ENCODE measurements at places on chromosomes 1 and 21. TPM values are rescaled to one million over a fixed set of nuclear protein-coding genes. Genes with fewer than 3 reads are reported as not detected.

The GBP3 gene
- total RNA-seq, result 50.0 TPM

The KCNT2 gene
- total RNA-seq, result 0.56 TPM

The LACTBL1 gene
- not detected for total RNA-seq

The FAM43B gene
- total RNA-seq, result not detected

The DRAXIN gene
- under 0.01 TPM for total RNA-seq

The CADM3 gene
- not detected for total RNA-seq

The OR2L3 gene
- total RNA-seq, result not detected

The EDN2 gene
- total RNA-seq, result not detected

The PTPN22 gene
- total RNA-seq, result 0.28 TPM

The VTCN1 gene
- not detected for total RNA-seq

The HTR6 gene
- total RNA-seq, result not detected

The ICOSLG gene
- under 0.01 TPM for total RNA-seq

The FAM167B gene
- total RNA-seq, result 0.18 TPM

The ACTA1 gene
- not detected for total RNA-seq

The MTF2 gene
- 33.3 TPM for total RNA-seq

The DNAJC11 gene
- 41.7 TPM for total RNA-seq

The KRTAP19-3 gene
- not detected for total RNA-seq

The COL24A1 gene
- total RNA-seq, result 2.5 TPM

The EFHD2 gene
- total RNA-seq, result 23.1 TPM

The KLHDC8A gene
- total RNA-seq, result not detected

The OR2G3 gene
- total RNA-seq, result not detected

The OR2T12 gene
- not detected for total RNA-seq

The TPTE gene
- not detected for total RNA-seq

The RNU1-2 gene
- total RNA-seq, result under 0.01 TPM

The TMEM222 gene
- 19.9 TPM for total RNA-seq

The RUNX1 gene
- total RNA-seq, result 56.5 TPM

The TDRD10 gene
- not detected for total RNA-seq

The PRAMEF27 gene
- total RNA-seq, result not detected

The TEDDM1 gene
- total RNA-seq, result not detected

The TMEM269 gene
- not detected for total RNA-seq

The DEGS1 gene
- total RNA-seq, result 123 TPM

The ANGPTL3 gene
- not detected for total RNA-seq

The CDCA8 gene
- total RNA-seq, result 6.1 TPM

The CFAP74 gene
- total RNA-seq, result not detected

The ACKR1 gene
- not detected for total RNA-seq

The C1QB gene
- not detected for total RNA-seq

The GUCA2B gene
- total RNA-seq, result not detected

The TTF2 gene
- 14.7 TPM for total RNA-seq

The PLEKHA6 gene
- total RNA-seq, result 5.0 TPM

The STPG1 gene
- total RNA-seq, result 3.6 TPM

The C8A gene
- total RNA-seq, result not detected

The IL22RA1 gene
- total RNA-seq, result not detected

The NBPF20 gene
- total RNA-seq, result 3.1 TPM

The RASAL2 gene
- 19.2 TPM for total RNA-seq

The DMBX1 gene
- total RNA-seq, result not detected

The ARHGEF10L gene
- 5.0 TPM for total RNA-seq

The WNT3A gene
- total RNA-seq, result not detected

The NFASC gene
- total RNA-seq, result 0.28 TPM

The RHD gene
- total RNA-seq, result 0.28 TPM

The BARHL2 gene
- not detected for total RNA-seq

The SLC45A1 gene
- 0.83 TPM for total RNA-seq

The HAO2 gene
- total RNA-seq, result not detected

The IL19 gene
- not detected for total RNA-seq

The ZYG11A gene
- 2.0 TPM for total RNA-seq
